ENCODE measurements at places on chromosomes 5 and 9.

GRCh38 chr5:106658150-106658549, 1012.6 kb downstream of the EFNA5 start:
- no peak for DNase-seq

DNA sequence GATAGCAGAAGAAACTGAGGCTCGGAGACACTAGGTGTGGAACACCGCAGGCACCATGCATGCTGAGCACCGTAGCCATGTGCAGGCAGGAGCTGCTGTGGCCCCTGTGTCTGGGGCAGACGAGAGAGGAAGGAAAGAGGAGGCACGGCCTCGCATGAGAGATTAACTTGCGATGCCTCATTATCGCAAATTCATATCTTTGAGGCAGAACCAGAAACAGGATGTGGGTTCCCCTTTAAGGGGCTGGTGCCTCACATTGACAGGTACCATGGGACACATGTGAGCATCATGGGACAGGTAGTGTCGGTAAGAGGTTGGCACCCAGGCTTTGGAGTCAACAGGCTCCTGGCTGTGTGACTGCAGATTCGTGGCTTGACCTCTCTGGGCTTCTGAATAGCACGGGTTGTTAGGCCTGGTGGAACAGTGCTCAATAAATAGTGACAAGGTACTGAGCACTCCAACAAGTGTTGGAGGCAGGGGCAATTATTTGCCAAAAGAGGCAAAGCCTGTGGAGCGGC, 40.8 kb downstream of the NAIF1 start:
- DNase-seq, result no peak

GRCh38 chr9:111050819-111051218, 12.5 kb upstream of the LPAR1 start:
- no peak for DNase-seq

DNA sequence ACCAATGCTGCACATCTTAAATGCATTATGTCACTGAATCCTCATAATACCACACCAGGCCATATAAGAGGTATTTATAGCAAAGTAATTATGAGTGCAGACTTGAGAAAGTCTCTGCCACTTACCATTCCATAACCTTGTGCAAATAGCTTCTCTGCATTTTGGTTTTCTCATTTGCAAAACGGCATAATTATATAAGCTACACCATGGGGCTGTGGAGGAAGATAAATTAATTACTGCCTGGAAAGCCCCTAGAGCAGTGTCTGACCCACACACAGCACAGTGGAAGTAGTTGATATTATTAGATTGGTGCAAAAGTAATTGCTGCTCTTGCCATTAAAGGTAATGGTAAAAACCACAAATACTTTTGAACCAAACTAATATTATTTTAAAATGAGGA, 9.5 kb upstream of the IL9 start:
- no peak for DNase-seq

All from NCI-H1930 (cell line).